ENCODE measurements at places on chromosomes 7 and 10.
A peak's percentile ranks its signal among the peaks of the same experiment; 100 is the strongest.

- H3K4me1 ChIP-seq, result peaks cover 18% of the 10 kb centered on the region
- no peaks in the 10 kb centered on the region for H3K27me3 ChIP-seq
- no peak for DNase-seq
- no peaks in the 10 kb centered on the region for H3K36me3 ChIP-seq
- no peak overlapping the region for H3K4me3 ChIP-seq
Measured at GRCh38 chr10:103196516-103196915, 3.4 kb upstream of the NT5C2 start.

- DNase-seq, result no peak
- no peak overlapping the region for H3K27ac ChIP-seq
- H3K36me3 ChIP-seq, result 0 out of 2 replicates have a peak, but pooled peaks cover 3% of the 10 kb centered on the region
- no peaks in the 10 kb centered on the region for H3K27me3 ChIP-seq
- H3K4me3 ChIP-seq, result no peak overlapping the region
- no peaks in the 10 kb centered on the region for H3K4me1 ChIP-seq
Measured at GRCh38 chr7:101843293-101844271, 26.2 kb downstream of the CUX1 start.

- H3K27ac ChIP-seq, result no peak overlapping the region
- H3K4me1 ChIP-seq, result peaks cover 2% of the 10 kb centered on the region
- peaks cover 39% of the 10 kb centered on the region for H3K27me3 ChIP-seq
- no peaks in the 10 kb centered on the region for H3K36me3 ChIP-seq
- H3K4me3 ChIP-seq, result peak overlapping the region; percentile 87
- no peak for DNase-seq
Measured at GRCh38 chr10:11018432-11018841, 765 bp downstream of the CELF2 start.

- no peaks in the 10 kb centered on the region for H3K27me3 ChIP-seq
- DNase-seq, result no peak
- H3K27ac ChIP-seq, result no peak overlapping the region
- H3K4me3 ChIP-seq, result no peak overlapping the region
- no peaks in the 10 kb centered on the region for H3K4me1 ChIP-seq
- no peaks in the 10 kb centered on the region for H3K36me3 ChIP-seq
Measured at GRCh38 chr10:61330669-61331068, 122.5 kb downstream of the TMEM26 start.

GRCh38 chr7:79009647-79010046 is 443.8 kb downstream of the MAGI2 start:
- no peak overlapping the region for H3K4me3 ChIP-seq
- H3K27ac ChIP-seq, result no peak overlapping the region
- H3K36me3 ChIP-seq, result no peaks in the 10 kb centered on the region
- no peaks in the 10 kb centered on the region for H3K4me1 ChIP-seq
- peak; percentile 5 for DNase-seq
- no peaks in the 10 kb centered on the region for H3K27me3 ChIP-seq

GRCh38 chr10:122310311-122311050 is 39.4 kb downstream of the BTBD16 start:
- no peak for DNase-seq
- H3K4me3 ChIP-seq, result no peak overlapping the region
- H3K27ac ChIP-seq, result no peak overlapping the region
- peaks cover 8% of the 10 kb centered on the region for H3K4me1 ChIP-seq

DNA sequence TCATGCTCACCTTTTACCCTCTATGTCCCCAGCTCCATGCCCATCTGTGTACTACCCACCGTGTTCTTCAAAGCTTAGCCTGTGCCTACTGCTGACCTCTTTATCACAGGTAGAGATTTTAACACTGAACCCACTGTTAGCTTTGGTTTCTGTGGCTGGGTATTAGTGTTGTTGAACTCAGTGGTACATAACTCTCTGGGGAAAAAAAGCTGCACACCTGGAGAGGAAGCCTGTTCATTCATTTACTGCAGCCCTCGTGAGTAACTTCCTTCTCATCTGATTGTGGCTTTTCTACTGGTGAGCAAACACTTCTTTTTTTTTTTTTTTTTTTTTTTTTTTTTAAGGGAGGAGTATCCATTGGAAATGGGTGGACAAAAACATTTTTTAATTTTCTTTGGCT is 326.3 kb downstream of the CCSER2 start:
- H3K27me3 ChIP-seq, result no peaks in the 10 kb centered on the region
- no peaks in the 10 kb centered on the region for H3K4me1 ChIP-seq
- no peak for DNase-seq
- no peak overlapping the region for H3K4me3 ChIP-seq

- no peak overlapping the region for H3K4me3 ChIP-seq
- H3K36me3 ChIP-seq, result no peaks in the 10 kb centered on the region
- peaks cover 6% of the 10 kb centered on the region for H3K4me1 ChIP-seq
- DNase-seq, result no peak
Measured at GRCh38 chr10:31578181-31578852, 259.3 kb downstream of the ZEB1 start.

GRCh38 chr7:129263168-129263567 is 38.3 kb downstream of the AHCYL2 start:
- no peak overlapping the region for H3K27ac ChIP-seq
- H3K4me3 ChIP-seq, result no peak overlapping the region
- H3K27me3 ChIP-seq, result no peaks in the 10 kb centered on the region
- H3K4me1 ChIP-seq, result peaks cover 3% of the 10 kb centered on the region
- H3K36me3 ChIP-seq, result no peaks in the 10 kb centered on the region

GRCh38 chr7:70389531-70390151 is 742.3 kb upstream of the GALNT17 start:
- no peaks in the 10 kb centered on the region for H3K36me3 ChIP-seq
- no peaks in the 10 kb centered on the region for H3K27me3 ChIP-seq
- H3K4me1 ChIP-seq, result no peaks in the 10 kb centered on the region
- H3K4me3 ChIP-seq, result no peak overlapping the region
- no peak for DNase-seq

GRCh38 chr10:106424054-106424453 is 740.5 kb downstream of the SORCS1 start:
- no peaks in the 10 kb centered on the region for H3K27me3 ChIP-seq
- no peak overlapping the region for H3K4me3 ChIP-seq
- DNase-seq, result peak; percentile 96
- H3K27ac ChIP-seq, result no peak overlapping the region
- no peaks in the 10 kb centered on the region for H3K36me3 ChIP-seq

GRCh38 chr7:80444811-80445210 is 67.1 kb downstream of the GNAT3 start:
- H3K27ac ChIP-seq, result no peak overlapping the region
- peaks cover 4% of the 10 kb centered on the region for H3K4me1 ChIP-seq
- DNase-seq, result no peak
- no peak overlapping the region for H3K4me3 ChIP-seq

DNA sequence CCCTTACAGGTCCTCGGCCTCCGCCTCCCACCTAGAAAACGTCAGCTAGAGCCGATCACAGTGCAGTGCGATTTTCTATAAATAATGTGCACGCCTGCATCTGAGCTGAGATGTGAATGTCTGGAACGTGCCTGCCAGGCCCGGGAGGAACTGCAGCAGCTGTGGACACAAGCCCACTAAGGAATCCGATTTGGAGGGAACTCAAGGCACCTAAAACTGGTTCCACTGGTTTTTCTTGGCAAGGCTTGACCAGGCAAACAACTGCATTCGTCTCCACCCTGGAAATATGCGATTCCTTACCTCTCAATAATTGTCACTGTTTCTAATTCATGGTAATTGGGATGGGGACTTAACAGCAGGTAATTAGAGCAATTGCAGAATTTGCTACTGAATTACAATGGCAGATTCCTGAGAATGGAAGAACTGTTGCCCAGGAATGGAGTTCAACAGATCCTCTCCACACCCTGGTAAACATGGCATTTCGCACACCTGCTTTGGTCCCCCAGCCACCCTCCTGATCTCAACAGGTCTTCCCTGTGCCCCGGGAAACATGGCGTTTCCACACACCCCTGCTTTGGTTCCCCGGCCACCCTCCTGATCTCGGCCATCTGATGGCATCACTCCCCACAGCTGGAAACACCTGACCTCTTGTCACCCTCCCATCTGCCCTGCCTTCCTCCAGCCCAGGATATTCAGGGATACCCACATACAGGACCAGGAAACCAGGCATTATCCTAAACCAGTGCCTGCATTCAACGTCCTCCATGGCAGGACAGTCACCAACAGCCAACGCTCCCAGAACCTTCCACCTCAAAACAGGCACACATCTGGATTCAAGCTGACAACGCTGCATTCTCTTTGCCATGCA is 76.0 kb downstream of the DIP2C start:
- H3K27me3 ChIP-seq, result no peaks in the 10 kb centered on the region
- H3K27ac ChIP-seq, result no peak overlapping the region
- peaks cover 45% of the 10 kb centered on the region for H3K4me1 ChIP-seq

DNA sequence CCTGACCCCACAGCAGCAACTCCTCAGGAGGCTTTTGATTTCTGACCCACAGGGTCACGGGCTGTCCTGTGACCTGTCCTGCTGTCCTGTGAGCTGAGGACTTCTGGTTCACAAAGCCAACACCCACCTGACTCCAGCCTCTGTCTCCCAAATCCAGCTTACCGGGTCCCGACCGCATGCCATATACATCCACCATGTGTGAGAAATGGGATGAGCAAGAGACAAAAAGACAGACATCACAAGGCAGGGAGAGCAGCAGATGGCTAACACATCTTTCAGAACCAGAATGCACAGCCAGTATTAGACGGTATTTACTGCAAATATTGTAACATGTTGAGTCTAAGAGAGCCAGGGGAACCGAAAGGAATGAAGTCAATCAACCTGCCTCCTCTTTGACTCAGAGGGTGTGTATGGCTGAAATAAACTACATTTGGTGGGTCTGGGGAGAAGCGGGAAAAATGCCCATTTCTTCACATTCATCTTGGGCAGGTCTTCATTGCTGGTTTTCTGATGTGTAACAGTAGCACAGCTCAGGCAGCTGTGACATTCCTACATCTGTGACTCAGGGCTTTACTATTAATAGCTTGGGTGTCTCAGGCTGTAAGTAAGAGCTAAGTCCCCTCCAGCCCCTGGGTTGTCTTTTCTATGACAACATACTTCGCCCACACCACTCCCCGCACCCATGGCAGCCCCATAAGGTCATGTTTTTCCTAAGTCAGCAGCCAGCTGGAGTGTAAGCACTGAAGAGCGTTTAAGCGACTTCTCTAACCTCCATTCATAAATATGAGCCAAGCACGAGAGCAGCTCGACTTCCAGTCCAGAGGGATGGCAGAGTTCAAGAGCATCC is 25.0 kb downstream of the ABLIM1 start:
- H3K36me3 ChIP-seq, result no peaks in the 10 kb centered on the region
- no peak overlapping the region for H3K4me3 ChIP-seq
- H3K27me3 ChIP-seq, result peaks cover 5% of the 10 kb centered on the region
- peaks cover 13% of the 10 kb centered on the region for H3K4me1 ChIP-seq
- peak overlapping the region; percentile 13 for H3K27ac ChIP-seq
- peak; percentile 94 for DNase-seq

- peak overlapping the region; percentile 83 for H3K4me3 ChIP-seq
- no peaks in the 10 kb centered on the region for H3K27me3 ChIP-seq
- peak overlapping the region; percentile 88 for H3K27ac ChIP-seq
- no peaks in the 10 kb centered on the region for H3K36me3 ChIP-seq
- peaks cover 7% of the 10 kb centered on the region for H3K4me1 ChIP-seq
Measured at GRCh38 chr7:30479202-30480120, 877 bp upstream of the NOD1 start.

DNA sequence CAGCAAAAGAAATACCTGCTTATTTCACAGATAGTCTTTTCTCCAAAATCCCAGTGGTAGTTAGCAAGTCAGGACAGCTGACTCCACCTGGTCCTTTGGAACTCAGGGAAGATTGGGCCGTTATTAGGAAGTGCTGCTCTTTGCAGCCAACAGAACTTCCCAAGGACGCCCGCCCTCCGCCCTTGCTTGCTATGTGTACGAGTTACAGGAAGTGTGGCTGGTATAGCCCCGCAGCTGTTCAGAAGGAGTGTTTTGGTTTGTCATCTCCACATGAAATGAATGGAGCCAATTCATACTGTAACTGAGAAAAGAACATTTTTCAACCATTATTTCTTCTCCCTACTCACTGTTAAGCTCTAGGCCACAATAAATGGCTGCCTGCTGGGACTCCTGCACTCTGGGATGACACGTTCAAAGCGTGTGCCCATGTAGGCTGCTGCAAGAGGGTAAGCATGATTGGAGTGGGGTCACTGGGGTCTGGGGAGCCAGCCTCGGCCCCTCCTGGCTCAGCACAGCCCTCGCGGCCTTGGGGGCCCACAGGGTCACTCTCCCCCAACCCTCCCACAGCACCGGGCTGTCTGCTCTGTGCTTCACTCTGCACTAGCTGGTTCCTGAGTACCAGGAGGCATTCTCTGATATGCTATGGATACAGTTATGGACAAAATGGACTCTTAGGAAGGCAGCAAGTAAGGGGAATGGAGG is 244.0 kb downstream of the EBF3 start:
- H3K4me3 ChIP-seq, result no peak overlapping the region
- H3K36me3 ChIP-seq, result no peaks in the 10 kb centered on the region
- DNase-seq, result no peak
- H3K27me3 ChIP-seq, result no peaks in the 10 kb centered on the region

DNA sequence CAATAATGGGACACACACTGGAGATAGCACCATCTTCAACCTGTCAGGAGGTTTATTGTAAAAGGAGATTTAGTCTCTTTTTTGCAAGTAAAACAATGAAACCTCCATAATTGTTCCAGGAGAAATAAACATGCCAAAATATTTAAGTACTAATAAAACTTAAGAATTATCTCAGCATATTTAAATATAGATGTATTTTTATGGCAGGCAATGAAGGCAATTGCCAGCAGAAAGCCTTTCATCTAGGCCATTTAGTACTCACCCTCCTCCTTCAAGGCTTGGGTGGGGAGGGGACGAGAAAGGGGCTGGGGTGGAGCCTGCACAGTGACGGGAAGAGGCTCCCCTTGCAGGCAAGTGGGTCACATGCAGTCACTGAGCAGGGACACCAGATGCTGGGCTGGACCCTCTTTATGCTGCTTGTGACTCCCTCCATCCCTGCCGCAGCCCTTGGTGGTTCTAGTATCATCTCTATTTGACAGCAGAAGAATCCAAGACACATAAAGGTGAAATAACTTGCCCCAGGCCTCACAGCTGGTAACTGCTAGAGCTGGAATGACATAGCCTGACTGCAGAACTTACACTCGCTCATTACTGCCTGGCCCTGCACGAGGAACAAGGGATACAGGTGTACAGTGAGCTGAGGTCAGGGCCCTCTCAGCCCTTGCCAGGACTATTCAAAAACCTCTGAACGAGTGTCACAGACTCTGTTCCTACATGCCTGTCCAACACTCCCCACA is 449.5 kb upstream of the ZMIZ1 start:
- H3K36me3 ChIP-seq, result no peaks in the 10 kb centered on the region
- H3K27me3 ChIP-seq, result peaks cover 36% of the 10 kb centered on the region
- no peak overlapping the region for H3K4me3 ChIP-seq

DNA sequence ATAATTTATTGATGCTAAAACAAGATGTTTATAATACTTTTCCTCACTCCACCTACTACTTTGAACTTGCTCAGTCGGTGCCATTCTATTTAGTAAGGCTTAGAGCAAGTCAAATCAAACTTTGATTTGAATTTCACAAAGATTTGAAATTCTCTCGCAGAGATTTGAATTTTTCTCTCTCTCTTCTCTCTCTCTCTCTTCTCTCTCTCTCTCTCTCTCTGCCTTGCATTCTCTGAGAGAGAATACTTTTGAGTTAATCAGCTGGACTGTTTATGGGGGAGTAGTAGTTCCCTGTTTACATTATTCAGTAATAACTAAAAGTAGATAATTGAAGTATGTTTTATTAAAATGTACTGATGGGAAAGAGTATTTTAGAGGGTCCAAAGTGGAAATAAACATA is 488.5 kb upstream of the ANKRD30A start:
- no peak overlapping the region for H3K27ac ChIP-seq
- no peaks in the 10 kb centered on the region for H3K36me3 ChIP-seq
